ENCODE measurements at places on chromosomes 6 and 20.

- no peak for DNase-seq
Measured at GRCh38 chr6:149198265-149198664, 119.2 kb upstream of the TAB2 start.

GRCh38 chr6:157774153-157775135 is 48.6 kb upstream of the SNX9 start:
- DNase-seq = no peak

GRCh38 chr6:30006170-30007131 is 54.6 kb upstream of the POLR1H start:
- peak; percentile 13 for DNase-seq

GRCh38 chr6:12570461-12571030 is 146.0 kb upstream of the PHACTR1 start:
- no peak for DNase-seq
